Stimulated activated CD4-positive, alpha-beta T cell treated with anti-CD3 and anti-CD28 coated beads, Interleukin-12 subunit alpha, Interleukin-12 subunit beta, amount 100 ng/mL, for 24 hours (primary cell): ENCODE measurements at places on chromosomes 5 and 9.

DNA sequence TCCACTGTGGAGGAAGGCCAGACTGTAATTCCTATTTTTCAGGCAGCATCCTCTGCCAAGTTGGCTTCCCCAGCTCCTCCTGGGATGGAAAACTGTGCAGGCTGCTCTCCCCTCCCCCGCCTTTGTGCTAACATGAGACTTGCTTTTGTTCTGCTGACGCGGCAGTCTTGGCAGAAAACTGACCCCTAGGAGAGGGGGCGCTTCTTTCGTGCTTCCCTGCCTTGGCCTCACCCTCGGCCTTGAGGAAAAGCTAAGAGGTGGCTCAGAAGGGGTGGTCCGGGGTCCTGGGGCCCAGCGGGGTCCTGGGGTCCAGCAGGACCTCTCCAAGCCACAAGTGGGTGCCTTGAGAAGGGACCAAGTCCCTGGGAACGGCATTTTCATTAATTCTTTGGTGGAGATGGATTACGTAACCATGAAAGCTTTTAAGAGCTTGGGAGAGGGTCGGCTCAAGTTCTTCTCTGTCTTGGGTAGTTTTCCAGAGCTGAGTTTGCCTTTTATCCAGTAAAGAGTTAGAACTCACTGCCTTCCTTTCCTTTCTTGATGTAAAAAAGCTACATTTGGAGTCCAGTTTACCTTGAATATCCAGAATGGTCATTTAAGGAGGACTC lies 51.0 kb downstream of the SH3PXD2B start:
- DNase-seq, result no peak

DNA sequence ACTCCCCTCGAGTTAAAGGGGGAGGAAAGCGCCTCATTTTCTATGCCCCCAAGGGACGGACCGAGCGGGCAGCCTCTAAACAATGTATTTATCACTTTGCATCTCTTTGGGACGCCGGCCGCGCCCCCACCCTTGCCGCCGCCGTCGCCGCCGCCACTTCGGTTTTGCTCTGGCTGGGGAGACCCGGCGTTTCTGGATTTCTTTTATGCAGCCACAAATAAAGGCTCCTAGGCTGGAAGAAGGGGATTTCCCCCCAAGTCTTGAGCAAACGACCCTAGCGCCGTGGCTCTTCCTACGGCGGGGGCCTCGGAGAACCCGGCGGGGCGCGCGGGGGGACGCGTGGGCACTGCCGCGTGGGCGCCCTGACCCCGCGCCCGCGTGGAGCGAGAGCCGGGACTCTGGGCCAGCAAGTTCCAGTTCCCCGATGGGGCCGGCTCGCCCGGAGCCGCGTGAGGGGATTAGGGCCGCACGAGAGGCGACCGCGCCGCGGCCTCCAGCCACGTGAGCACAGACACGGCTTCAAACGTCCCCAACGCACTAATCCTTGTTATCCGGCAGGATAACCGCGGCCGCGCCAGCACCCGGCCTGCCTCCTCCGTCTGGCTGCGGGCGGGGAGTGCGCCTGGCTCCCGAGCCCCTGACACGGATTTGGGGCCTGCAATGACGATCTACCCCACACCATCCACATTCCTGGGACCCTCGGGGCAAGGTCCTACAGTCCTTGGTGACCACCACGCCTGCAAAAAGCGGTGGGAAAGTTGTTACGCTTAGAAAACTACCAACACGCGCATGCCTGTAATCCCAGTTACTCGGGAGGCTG lies 7.9 kb upstream of the NEUROG1 start:
- no peak for DNase-seq

DNA sequence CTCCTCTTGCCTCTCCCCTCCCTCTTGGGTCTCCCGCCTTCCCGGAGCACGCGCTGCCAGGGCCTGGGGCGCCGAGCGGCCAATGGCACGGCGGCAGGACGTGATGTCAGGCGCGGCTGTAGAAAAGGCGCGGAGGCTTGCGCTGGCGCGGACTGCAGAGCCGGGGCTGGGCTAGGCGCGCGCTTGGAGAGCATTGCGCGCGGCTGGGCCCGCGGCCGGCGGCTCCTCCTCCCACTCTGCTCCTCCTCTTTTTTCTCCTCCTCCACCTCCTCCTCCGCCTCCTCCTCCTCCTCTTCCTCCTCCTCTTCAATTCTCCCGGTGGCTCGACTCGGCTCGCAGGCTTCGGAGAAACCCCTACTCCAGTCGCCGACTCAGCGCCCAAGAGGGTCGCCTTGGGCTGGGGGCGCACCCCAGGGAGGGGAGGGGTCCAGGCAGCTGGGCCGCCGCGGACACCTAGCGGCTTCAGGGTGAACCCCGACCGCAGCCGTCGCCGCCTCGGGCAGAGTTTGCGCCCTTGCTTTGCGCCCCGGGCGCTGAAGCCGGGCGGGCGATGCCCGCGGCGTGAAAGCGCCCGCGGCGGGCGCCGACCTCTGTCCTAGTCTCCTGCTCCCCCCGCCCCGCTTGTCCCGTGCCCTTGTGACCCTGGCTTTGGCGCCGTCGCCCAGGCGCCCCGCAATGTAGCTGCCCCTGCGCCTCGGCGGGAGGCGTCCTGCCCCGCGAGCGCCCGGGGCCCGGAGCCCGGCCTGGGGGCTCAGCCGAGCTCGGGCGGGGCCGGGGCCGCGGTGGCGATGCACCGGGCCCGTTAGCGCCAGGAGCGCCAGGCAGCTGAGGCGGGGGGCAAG lies at the start of gene LHX2:
TSS of gene LHX2 (plus strand) at position 309 of the 842 bp plus-strand sequence. CDS start 581 bp downstream, outside the sequence.
- no peak for DNase-seq

DNA sequence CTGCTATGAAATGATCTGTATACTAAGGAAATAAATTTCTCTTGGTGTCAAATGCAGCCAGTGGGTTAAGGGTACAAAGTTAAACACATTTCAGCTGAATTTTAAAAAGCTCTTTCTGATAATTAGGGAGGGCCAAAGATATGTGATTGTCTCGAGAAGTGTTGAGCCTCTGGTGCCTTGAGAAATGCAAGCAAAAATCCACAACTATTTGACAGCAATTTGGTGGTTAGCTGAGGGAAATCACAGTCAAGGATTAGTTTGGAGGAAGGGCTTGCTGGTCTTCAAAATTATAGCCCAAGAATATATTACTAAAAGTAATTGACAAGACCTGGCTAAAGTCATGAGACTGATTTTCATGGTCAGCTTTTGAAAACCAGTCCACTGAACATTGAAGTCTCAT lies 255.7 kb upstream of the PPP1R2B start:
- no peak for DNase-seq

DNA sequence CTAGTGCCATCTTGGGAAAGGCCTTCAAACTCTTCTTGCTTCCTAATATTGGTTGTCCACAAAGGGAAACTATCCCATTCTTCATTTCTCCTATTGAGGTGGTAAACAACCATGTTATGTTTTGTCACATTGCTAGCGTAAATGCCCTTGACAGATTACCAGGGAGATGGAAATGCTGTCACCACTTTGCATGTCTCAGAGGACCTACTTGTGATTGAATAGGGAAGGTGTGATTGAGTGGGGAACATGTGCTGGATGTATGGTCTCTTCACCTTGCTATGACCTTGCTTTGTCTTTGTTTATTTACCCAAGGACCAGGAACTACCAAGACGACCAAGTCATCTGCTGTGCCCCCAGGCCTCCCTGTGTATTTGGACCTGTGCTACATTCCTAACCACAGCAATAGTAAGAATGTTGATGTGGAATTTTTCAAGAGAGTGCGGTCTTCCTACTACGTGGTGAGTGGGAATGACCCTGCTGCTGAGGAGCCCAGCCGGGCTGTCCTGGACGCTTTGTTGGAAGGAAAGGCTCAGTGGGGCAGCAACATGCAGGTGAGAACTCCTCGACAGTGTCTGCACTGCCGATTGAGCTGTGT lies 96.1 kb downstream of the MAP1B start:
- no peak for DNase-seq

- no peak for DNase-seq
Observed at GRCh38 chr5:21432646-21433045, 1420.5 kb downstream of the CDH12 start.

GRCh38 chr9:123678878-123679329 lies 251.0 kb downstream of the DENND1A start:
- DNase-seq, result no peak

- no peak for DNase-seq
Observed at GRCh38 chr9:21326526-21327139, 8.6 kb downstream of the KLHL9 start.

DNA sequence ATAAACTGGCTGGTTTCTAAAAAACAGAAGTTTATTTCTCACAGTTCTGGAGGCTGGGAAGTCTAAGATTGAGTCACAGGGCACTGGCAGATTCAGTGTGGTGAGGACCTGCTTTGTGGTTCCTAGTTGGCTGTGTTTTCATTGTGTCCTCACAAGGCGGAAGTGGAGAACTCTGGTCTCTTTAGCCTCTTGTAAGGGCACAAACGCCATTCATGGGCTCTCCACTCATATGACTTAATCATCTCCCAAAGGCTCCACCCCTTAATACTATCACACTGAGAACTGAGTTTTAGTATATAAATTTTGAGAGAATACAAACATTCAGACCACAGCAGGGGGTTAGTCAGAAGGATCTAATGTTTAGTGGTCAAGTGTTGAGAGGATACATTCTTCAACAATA lies 208.2 kb downstream of the SEC61B start:
- no peak for DNase-seq

DNA sequence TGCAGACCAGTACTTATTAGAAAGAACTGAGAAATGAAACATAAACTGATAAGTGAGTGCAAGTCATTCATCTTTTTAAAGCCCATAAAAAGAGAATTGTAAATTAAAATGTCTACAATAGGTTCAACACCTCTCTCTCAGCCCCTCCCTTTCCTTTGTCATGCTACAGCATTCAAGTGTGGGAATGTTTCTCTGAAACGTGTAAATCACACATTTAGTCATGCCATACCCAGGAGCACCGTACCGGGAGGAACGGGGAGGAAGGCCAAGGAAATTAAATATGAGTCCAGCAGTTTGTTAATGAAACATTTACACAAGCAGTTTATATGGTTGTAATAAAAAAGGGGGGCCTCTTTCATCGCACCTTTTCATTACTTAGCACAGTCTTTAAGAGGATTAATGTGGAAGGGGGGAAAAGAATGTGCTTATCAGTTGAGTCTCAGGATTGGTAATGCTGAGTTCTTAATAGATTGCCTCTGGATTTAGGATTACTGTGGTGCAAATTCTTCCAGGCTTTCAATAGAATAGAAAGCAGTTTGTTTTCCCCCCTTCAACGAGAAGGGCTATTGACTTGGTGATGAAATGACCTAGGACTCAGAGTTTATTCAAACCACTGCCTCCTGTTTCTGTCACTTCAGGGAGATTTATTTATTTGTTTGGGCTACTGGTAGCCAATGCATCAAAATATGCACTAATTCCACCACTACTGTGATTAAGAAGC lies 176.0 kb upstream of the ZNF608 start:
- no peak for DNase-seq

GRCh38 chr5:91867799-91868198 lies 484.7 kb upstream of the ARRDC3 start:
- DNase-seq, result no peak

DNA sequence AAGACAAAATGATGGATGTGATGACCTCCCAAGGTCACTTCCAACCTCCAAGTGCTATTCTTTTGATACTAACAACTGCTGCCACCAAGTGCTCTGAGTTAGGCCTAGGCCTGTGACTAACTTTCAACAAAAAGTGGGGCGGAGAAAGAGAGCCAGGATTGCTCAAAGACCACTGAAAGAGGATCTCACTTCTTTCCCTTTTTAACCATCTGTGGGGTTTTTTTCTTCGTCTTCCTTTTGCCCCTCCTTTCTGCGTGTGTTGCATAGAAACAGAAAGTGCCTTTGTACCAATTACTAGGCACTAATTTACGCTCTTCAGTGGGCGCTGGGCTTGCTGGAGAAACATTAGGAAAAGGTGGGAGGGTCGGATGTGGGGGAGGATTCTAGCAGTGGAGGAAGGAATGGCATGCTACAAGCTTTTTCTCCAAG lies 8.0 kb downstream of the KLF9 start:
- DNase-seq, result no peak

GRCh38 chr5:116401576-116401975 lies 173.0 kb downstream of the SEMA6A start:
- no peak for DNase-seq

DNA sequence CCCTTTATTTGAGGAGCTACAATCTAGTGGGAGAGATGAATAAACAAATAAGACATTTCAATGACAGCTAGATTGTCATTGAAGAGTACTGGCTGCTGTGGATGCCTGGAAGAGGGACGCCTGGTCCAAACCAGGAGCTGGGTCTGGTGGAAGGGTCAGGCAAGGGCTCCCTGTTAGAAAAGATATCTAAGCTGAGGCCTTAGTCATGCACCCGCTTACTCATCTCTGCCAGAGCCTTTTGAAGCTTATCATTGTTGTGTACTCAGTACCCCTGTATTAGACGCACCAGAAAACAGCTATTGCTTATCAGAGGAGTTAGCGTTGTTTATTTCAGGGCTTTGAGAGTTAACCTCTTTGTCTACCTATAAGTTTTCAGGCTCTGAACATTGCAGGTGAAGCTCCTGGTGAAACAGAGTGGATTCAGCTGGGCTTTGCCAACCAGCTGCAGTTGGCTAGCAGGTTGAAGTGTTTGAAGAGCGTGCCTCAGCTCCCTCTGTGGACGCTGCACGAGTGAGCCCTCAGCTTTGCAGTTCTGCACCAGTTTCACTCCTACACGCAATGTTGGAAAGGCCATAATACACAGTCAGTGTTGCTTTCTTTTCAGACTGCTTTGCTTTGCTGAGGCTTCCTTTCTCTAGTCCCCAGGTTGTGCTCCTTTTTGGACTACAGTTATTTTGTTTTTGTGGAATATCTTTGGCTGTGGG lies 5.6 kb upstream of the GPR151 start:
- no peak for DNase-seq

DNA sequence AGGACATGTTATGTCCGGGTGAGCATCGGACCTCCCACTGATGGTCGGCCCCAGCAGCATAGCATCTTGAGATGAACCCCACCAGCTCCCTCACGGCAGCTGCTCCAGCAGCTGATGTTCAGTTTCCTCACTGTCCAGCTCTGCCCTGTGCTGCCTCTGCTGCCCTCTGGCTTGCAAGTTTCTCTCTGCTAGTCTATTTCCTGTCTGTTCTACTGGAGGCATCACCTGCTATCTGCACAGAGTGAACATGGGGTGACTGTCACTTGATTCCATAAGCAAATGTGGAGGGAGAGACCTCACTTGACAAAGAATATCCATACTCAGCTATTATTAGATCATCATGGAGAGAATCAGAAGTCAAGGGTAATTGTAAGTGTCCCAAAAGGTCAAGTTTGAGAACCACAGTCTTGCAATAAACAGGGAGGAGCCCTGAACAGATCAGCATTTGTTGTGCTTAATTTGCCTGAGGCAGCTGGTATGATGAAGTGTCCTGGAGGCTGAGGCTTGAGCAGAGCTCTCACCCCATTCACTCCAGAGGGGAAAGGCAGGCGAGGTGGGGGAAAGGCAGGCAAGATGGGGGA lies 702.8 kb downstream of the SEMA5A start:
- no peak for DNase-seq

GRCh38 chr9:37146410-37146809 lies 26.0 kb downstream of the ZCCHC7 start:
- no peak for DNase-seq

GRCh38 chr5:167750586-167750985 lies 540.9 kb upstream of the WWC1 start:
- no peak for DNase-seq

- DNase-seq, result no peak
Observed at GRCh38 chr9:87029905-87030304, 82.6 kb upstream of the GAS1 start.

- DNase-seq, result no peak
Observed at GRCh38 chr9:37732086-37732741, 21.4 kb upstream of the TRMT10B start.
